ENCODE measurements at places on chromosomes 5 and 9. TPM values are rescaled to one million over a fixed set of nuclear protein-coding genes. Genes with fewer than 3 reads are reported as not detected.

NME5 gene
- not detected for polyA plus RNA-seq

SLC1A1 gene
- polyA plus RNA-seq, result not detected

ANKRD55 gene
- polyA plus RNA-seq, result 8.3 TPM

CAST gene
- polyA plus RNA-seq, result 24.0 TPM

DNA sequence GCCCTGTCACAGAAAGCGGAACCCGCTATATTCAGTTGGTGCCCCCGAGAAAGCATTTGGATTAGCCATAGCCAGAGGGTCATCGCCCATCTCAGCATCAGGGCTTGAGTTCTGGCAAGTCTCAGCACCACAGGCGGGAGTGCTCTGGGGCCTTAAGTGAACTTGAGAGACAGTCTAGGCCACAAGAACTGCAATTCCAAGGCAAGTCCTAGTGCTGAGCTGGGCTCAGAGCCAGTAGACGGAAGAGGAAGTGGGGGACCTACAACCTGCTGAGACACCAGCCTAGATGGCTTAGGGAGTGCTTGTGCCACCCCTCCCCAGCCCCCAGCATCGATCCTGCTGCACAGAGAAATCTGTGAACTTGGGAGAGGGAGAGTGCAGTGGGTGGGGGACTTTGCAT, 594.9 kb downstream of the CCDC171 start:
- H3K27ac ChIP-seq, result no peak overlapping the region
- H3K4me3 ChIP-seq, result no peak overlapping the region
- no peak for DNase-seq
- H3K27me3 ChIP-seq, result no peaks in the 10 kb centered on the region

DNA sequence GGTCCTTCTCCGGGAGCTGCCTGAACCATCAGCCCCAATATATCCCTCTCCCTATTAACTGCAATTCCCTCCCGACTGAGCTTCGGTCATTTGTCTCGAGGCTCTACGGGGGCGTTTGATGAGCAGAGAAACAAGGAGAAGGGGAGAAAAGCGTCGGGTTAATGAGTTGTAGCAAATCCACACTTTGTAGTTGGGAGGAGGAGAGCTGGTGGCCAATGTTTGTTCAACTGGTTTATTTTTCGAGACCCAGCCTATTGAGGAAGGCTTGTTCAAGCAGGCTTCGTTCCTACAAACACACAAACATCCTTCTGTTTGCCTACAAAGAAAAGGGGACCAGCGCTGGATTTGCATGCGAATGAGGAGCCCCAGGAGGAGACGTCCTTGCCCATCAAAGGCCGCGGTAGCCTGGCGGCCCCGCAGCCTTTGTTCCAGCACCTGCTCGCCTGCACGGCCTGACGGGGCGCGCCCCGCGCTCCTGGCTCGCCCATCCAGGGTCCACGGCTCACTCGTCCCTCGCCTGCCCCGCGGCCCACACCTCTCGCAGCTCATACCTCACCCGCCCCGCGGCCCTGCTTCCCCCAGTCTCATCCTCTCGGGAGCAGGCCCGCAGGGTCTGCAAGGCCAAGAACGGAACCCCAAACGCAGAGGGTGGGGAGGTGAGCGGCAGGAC, 4.6 kb downstream of the FOXD1 start:
- peaks cover 78% of the 10 kb centered on the region for H3K27me3 ChIP-seq
- peaks cover 12% of the 10 kb centered on the region for H3K4me1 ChIP-seq
- H3K27ac ChIP-seq, result no peak overlapping the region
- no peaks in the 10 kb centered on the region for H3K36me3 ChIP-seq
- no peak for DNase-seq
- H3K4me3 ChIP-seq, result no peak overlapping the region

DNA sequence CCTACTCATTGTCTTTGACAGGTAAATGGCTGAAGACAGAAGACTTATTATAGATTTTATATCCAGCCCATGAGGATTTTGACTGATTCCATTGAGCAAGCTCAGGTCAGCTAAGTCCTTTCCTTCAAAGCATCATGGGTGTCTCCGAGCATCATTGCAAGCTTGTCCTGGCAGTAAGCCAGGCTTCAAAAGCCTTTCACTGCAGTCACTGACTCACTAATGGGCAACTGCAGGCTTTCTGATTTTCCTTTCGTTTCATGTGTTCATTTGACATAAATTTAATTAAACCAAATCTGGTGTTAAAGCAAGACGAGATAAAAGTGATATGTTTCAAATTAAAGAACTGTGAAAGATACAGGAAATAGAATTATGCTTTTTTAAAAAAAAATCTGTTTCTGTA, 426.2 kb downstream of the ANXA1 start:
- H3K4me3 ChIP-seq, result no peak overlapping the region
- H3K27me3 ChIP-seq, result no peaks in the 10 kb centered on the region
- no peak for DNase-seq
- H3K27ac ChIP-seq, result no peak overlapping the region
- no peaks in the 10 kb centered on the region for H3K36me3 ChIP-seq

- H3K36me3 ChIP-seq, result no peaks in the 10 kb centered on the region
- no peak overlapping the region for H3K27ac ChIP-seq
- H3K4me1 ChIP-seq, result no peaks in the 10 kb centered on the region
- no peaks in the 10 kb centered on the region for H3K27me3 ChIP-seq
- H3K4me3 ChIP-seq, result no peak overlapping the region
- DNase-seq, result no peak
These were observed 33.9 kb upstream of the IL6ST start for GRCh38 chr5:56028708-56029107.

- H3K4me1 ChIP-seq, result no peaks in the 10 kb centered on the region
- H3K27me3 ChIP-seq, result no peaks in the 10 kb centered on the region
- no peak for DNase-seq
- H3K27ac ChIP-seq, result no peak overlapping the region
These were observed 39.8 kb upstream of the KCNMB1 start for GRCh38 chr5:170429014-170429413.

Measured in CD4-positive, alpha-beta memory T cell (primary cell).